Omental fat pad (tissue), 4 donors: ENCODE measurements at places on chromosomes 6 and 20. TPM values are rescaled to one million over a fixed set of nuclear protein-coding genes. Genes with fewer than 3 reads are reported as not detected.

DNA sequence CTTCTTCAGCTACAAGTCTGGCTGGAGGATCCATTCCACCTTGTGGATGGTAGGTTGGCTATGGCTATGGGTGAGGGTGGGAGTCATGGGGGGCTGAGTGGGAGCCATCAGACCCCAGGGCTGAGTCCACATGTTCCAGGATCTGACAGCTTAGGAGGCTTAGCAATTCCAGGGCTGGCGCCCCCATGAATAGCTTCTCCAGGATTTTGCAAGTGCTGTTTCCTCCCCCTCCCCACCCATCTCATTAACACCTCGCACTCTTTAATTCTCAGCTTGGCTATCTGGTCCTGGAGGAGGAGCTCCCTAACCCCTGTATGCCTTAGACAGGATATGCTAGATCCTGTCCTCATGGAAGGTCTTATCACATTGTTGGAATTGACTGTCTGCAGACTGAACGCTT is 39.0 kb upstream of the ANGPT4 start:
- DNase-seq: no peak

DNA sequence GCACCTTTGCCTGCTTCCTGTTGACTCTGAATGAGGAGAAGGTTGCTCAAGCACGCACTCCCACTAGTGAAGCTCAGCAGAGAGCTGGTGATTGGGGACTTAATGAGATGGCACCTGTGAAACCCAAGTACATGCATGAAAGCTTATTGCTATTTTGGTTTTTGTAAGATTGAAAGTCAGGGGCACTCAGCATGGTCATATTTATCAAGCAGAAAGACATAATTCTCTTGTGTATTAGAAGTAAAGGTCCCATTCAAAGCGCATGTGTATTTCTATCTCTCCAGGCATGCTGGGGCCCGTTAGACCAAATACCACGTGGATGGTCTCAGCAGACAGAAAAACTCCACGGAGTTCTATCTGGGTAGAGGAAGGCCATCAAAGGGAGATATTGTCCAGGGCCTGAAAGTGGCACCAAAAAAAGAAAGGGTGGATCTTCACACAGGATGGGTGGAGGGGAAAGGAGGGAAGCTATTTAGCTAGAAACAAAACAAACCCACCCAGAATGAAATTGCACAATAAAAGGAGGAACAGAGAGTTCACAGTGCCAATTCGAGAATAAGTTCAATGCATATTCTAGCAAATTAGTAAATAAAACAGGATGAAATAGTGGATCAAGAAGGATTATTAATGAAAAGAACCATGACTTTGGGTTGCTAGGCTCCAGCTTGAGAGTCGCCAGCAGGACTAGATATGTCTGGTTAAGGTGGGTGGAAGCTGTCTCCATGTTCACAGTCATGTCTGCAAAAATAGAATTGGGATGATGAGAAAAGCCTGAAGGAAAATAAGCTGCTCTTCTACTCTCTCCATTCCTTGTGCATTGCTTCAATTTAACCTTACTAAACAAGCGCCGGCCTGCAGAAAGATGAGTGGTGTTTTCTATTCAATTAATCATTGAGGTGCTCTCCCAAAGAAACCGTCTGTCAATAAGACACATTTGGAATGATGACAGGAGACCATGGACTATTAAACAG is 224.9 kb upstream of the DTNBP1 start:
- DNase-seq: no peak

The PSMB8 gene
- 38.5 TPM for total RNA-seq

- DNase-seq: no peak
These were observed 24.6 kb downstream of the HBS1L start for GRCh38 chr6:135030056-135030473.

The ESR1 gene
- total RNA-seq: 2.3 TPM

The SPDEF gene
- not detected for total RNA-seq

DNA sequence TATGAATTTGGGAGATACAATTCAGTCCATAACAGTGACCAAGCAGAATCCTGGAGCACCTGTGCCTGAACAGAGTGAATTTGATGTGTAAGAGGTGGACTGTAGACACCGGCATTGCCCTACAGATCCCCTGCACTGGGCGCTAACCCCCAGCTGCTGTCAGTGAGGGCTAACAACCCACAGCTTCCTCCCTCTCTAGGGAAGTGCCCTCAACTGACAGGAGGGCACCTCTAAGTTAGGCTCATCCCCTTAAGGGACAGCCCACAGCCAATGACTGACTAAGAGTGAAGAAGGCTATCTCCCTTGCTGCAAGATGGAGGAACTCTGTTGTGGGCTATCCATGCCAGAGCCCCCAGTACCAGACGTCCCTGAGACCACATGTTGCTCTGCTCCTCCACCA is 15.3 kb upstream of the BPIFB1 start:
- no peak for DNase-seq

GRCh38 chr6:24861934-24862333 is 63.2 kb upstream of the ARMH2 start:
- no peak for DNase-seq

DNA sequence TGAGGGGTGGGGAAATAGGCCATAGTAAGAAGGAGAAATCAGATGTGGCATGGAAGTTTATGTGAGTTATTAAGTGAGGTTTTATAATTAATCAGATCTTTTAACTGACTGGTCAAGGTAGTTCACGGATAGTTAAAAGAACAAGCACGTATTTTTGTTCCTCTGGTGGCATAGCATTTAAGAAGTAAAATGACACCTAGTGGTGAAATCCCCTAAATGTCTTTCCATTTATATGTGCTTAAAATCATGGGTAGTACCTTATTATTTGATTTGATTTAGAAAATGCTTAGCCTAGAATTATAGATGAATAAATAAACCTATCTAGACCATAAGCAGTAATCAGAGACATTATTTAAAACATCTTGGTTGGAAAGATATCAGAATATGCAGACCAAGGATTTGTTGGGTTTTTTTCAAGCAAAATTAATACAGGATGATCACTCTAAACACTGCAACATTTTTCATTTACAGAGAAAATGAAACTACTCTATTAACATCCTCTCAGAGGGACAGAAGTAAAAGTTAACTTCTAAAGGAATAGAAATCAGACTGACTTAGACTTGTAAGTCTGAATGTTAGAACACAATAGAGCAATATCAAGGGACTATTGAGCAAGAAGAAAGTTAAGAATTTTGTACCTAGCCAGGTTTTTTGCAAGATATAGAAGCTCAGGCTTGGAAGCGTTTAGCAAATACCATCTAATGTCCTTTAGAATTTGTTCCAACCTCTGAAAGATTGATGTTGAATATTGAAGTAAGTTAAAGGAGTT is 81.1 kb downstream of the STXBP5 start:
- DNase-seq: no peak

The CPNE5 gene
- 0.47 TPM for total RNA-seq

The STX11 gene
- total RNA-seq: 115 TPM

The ZNF133 gene
- 10.5 TPM for total RNA-seq

The HTR1E gene
- total RNA-seq: not detected

The SMAP1 gene
- total RNA-seq: 29.4 TPM

- no peak for DNase-seq
These were observed 138.1 kb downstream of the DNAH8 start for GRCh38 chr6:38853236-38853635.

GRCh38 chr20:17741220-17741619 is 41.5 kb downstream of the BANF2 start:
- DNase-seq: no peak

The EYA2 gene
- total RNA-seq: 9.1 TPM

The SEL1L2 gene
- not detected for total RNA-seq

The GRM1 gene
- total RNA-seq: not detected

- DNase-seq: no peak
These were observed 34.2 kb downstream of the MRPL14 start for GRCh38 chr6:44093066-44093465.

DNA sequence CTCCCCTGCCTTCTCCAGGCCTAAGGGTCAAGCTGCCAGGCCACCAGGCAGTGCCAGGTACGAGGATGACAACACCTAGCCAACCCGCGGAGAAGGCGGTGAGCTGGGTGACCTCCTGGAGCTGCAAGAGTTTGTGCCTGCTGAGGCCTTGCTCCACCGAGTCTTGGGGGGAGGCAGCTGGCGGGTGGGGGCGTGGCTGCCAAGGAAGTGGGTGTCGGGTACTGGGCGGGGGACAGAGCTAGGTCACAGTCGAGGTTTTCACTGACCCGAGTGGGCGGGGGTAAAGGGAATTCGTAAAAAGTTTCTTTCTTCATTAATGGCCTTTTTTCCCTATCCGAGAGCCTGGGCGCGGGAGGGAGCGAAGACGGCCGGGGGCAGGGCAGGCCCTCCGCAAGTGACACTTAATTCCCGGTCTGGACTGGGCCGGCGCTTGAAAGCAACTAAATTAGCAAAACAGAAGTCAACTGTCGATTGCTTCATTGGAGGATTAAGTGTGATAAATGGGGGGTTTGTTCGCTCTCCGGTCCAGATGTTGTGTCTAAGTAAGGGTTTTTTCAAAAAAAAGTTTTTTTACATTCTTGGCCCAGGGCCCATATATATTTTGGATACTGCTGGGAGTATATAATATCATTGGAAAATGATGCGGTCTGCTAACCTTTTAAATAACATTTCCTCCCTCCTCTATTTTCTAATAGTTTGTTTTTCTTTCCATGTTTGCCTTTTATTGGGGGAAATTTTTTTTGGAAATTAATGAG is 43.1 kb upstream of the FOXP4 start:
- no peak for DNase-seq

The ERMARD gene
- 18.6 TPM for total RNA-seq
